ENCODE measurements at places on chromosomes 12 and 14.

- DNase-seq, result no peak
Measured at GRCh38 chr14:90375934-90376333, 20.9 kb upstream of the CALM1 start.

DNA sequence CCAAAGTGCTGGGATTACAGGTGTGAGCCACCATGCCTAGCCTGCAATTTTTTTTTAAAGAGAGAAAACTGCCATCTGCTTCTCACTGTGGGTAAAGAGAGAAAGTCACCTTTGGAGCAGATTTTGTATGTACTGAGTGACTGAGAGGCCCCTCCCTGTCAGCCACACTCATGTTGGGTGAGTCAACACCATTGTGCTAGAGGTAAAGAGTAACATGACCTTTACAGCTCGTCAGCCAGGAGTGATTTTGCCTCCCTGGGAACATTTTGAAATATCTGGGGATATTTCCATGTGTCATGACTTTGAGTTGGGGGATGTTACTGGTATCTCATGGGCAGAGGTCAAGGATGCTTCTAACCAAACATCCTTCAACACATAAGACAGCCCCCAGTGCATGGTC, 115.2 kb downstream of the KSR2 start:
- no peak for DNase-seq

DNA sequence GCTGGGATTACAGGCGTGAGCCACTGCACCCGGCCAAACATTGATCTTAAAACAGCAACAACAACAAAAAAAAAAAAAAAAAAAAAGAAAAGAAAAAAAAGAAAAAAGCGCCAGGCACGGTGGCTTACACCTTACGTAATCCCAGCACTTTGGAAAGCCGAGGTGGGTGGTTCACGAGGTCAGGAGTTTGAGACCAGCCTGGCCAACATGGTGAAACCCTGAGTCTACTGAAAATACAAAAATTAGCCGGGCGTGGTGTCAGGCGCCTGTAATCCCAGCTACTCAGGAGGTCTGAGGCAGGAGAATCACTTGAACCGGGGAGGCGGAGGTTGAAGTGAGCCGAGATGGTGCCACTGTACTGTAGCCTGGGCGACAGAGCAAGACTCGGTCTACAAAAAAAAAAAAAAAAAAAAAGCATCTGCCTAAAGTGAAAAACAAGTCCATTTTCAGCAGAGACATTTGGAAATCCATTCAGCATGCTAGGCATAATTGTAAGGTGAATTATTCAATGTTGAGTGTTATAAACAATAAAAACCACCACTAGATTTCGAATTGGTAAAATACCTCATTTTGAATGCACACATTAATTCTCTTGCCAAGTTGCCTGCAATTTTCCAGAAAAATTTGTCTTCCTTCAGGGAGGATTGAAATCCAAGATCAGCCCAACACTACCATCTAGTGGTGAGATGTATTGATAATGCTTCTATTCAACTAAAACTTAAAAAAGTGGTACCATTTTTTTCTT, 8.0 kb upstream of the CERS5 start:
- DNase-seq, result no peak

DNA sequence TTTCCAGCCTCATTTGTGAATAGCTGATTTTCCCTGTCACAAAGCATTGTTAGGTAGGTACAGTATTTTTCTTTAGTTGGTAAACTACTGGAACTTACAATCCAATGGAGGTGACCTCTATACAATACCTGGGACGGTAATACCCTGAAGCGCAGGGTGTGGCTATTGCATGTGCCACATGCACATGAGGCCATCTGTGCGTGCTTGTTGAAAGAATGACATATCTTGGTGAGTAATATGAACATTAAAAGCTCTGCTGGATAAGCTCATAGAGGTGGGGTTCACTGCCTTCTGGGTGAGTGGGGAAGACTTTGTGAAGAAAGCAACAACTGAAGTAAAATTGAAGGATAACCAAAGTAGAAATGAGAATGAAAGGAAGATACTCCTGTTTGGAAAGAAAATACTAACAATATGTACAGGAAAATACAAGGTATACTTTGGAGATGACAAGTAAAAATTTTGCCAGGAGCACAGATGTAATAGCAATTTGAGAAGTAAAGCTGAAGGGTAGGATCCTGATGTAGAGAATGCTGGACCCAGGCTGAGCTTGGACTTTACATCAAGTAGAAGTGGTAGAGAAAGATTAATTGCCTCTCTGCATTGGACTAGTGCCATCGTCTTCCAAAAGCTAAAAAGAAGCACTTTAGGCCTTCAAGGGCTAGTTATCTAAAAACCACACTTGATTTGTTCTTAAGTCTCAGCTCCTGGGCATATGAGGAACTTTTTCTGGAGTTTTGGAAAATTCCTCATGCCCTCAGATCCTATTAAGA, 97.1 kb downstream of the SLC38A6 start:
- no peak for DNase-seq

DNA sequence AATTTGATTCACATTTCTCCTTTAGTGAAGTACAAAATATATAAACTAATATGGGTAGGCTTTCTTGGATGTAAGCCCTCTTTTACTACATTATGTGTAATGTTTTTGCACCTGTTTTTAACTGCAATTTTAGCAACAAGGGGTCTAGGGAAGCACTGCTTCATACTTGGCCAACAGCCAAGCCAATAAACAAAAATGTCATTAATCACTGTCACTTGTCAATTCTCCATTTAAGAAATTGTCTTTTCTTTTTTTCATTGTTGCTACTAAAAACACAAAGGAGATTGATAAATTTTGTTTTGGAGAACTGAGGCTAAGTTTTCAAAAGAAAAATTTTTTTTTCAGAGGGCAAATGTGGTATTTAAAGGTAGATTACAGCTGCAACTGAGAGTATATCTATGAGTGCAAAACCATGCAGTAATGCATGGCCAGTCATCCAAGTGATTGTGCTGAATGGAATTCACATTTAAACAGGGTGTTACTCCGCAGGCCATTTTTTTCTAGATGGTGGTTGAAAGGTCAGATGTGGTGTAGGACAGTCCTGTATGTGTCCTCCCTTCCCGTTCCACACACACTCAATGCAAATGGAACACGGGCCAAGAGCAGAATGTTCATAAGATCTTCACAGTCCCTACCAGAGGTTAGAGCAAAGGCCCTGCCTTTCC, 503.0 kb upstream of the LMO3 start:
- DNase-seq, result no peak

- no peak for DNase-seq
Measured at GRCh38 chr12:98259693-98260092, 255.7 kb upstream of the TMPO start.

GRCh38 chr14:37181441-37181840, 9.0 kb upstream of the SLC25A21 start:
- DNase-seq, result no peak

DNA sequence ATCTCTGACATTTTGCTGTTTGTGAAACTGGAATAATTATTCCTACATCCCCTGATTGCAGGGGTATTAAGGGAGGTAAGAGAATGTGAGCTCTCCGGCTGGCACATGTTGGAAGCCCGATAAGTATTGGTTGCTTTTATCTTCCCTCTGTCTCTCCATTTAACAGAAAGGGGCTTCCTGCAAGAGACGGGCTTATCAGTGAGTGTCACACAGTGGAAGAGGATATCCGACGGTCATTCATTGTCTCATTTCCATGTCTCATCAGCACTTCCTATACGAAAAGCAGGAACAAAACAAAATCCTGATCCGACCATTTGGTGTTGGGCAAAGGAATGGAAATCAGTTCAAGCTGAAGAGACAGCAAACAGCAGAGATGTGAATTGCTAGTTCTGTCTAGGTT, 10.7 kb downstream of the DYRK4 start:
- DNase-seq, result no peak

DNA sequence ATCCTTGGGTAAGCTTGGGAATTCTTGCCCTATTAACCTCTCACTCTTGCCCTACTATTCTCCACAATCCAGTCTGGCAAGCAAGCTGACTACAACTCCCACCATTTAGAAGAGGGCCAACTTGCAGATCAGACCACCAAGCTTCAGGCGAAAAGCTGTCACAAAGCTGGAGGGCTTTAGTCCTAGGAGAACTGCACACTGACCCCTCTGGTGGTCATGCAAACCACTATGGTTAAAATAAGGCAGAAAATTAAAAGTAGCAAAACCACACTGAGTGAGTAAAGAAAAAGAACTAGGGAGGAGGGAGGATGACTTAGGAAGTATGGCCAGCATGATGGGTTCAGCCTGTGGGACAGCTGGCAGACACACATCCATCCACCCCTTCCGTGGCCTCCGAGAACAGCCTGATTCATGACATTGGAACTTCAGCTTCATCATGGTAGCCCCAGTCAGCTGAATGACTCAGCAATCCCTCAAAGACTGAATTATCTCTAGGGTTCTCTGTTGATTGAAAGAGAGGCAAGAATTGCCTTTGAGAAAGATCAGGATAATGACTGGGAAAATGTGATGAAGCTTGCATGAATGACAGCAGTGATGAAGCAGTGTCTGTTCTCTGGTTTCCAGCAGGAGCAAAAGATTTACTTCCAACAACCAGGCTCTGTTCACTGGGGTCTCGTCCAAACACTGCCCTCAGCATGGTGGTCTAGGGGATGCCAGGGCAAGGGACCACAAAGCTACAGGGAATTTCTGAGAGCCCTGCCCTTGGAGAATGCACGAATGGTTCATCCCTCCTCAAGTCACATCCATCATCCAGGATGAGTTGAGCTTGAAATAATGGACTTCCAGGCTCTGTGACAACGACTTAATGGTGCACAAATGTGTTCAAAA, 24.4 kb downstream of the PITPNM2 start:
- no peak for DNase-seq

DNA sequence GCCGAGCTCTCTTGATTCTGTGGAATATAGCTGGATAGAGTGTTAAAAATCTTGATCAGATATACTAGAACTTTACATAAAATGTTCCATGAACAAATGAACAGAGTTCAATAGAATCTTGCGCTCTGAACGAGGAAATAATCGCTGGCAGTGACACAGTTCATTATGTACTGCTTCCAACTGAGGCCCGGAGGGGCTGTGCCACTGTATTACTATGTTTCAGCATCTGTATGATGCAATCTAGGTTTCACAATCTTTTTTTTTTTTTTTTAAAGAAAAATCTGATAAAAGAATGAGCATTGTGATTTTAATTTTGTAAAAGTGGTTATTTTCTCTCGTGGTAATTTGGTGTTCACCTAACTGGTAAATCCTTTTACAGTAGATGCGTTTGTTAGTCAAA, 77.2 kb downstream of the FERMT2 start:
- DNase-seq, result no peak

GRCh38 chr12:99769396-99769980, 121.9 kb downstream of the GARIN6 start:
- DNase-seq, result no peak

DNA sequence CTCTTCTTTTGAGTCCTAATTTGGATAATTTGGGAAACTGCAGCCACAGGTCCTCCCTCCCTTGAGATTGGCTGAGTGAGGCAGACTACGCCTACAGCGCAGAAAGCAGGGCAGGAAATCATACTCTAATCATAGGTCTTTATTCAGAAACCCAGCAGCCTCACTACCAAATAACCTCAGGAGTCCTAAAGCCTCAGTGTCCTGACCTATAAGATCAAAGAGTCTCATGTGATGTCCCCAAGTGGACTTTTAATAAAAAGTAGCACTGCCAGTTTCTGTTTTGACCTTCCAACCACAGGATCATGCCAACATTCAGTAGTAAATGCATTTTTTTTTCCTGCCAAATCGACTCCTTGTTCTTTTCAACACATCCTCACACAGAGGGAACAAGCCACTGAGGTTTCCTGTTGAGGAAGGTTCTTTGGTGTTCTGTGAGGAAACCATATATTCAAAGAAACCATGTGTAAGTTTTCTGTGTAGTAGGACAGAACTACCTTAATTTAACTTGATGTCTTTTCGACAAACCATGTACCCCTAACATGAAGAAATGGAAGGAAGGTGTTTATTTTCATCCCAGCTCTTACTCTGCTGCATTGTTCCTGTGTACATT, 72.2 kb downstream of the VCPKMT start:
- DNase-seq, result no peak

- DNase-seq, result no peak
Measured at GRCh38 chr14:74628418-74628817, 16.4 kb upstream of the LTBP2 start.

DNA sequence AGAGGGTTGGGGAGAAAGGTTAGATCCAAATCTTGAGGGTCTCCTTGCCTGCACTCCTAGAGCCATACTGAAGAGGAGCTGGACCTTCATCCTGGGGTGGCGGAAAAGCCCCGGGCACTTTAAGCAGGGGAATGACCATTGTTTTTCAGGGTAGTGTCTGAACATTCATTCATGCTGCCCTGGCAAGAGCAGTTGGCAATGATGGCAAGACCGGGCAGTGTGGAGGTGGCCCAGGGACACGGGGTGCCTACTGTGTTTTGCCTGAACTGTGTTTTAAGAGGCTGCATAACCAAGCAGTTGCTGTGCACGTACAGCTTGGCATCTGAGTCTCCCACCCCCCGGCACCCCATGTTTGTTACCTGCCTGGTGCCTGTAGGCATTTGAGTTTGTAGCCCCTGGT, 14.7 kb downstream of the TPCN1 start:
- no peak for DNase-seq

DNA sequence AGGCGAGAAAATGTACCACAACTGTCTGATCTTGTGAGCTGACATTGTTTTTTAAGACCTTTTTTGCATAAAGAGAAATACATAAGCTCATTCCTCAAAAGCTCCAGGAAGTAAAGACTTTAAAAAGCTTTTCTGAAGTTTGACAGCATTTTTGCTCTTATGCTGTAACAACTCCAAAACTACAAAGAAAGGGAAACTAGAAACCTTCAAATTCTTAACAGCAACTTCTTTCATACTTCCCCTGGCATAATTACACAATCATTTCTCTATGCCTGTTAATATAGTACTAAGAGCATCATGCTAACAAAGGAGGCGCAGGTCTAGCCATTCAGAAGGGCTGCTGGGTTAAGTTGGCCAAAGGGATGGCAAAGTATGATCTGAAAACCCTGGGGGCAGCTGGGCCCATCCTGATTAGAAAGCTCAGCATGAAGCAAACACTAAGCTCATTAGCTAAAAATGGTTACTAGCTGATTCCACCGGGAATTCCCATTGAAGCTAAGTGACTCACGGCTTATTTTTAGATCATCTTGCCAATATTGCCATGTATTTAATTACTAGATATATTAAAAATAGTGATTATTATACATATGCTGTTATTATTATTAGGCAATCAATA, 26.1 kb upstream of the ANP32D start:
- DNase-seq, result no peak

- no peak for DNase-seq
Measured at GRCh38 chr12:103382119-103382518, 113.6 kb downstream of the C12orf42 start.

DNA sequence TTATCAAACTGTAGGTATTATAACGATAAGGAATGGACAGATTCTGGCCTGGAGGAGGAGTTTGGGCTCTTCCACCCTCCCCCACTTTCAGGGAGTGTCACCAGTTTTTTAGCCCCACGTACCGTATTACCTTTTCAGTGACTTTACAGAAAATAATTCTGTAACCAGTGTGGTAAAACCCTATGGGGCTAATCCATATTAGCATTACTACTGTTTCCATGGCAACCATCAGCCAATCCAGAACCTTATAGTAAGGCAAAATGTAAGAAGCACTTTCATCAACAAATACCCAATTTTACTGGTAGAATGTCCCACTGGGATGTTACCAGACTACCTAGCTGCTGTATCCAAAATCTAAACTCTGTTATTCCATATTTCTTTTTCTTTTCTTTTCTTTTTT, 50.7 kb downstream of the BICDL1 start:
- DNase-seq, result no peak
